ENCODE measurements at places on chromosomes 12 and 14. TPM values are rescaled to one million over a fixed set of nuclear protein-coding genes. Genes with fewer than 3 reads are reported as not detected.

Gene MFAP5
- not detected for total RNA-seq

Gene TAS2R8
- not detected for total RNA-seq

Gene KRT79
- total RNA-seq, result 0.12 TPM

Gene TAS2R46
- total RNA-seq, result 1.6 TPM

Gene LMO3
- not detected for total RNA-seq

Gene DCAF5
- 20.3 TPM for total RNA-seq

Gene RNASE3
- total RNA-seq, result not detected

Gene TSPAN19
- 0.35 TPM for total RNA-seq

Gene ARID2
- 11.7 TPM for total RNA-seq

Gene CRACR2A
- 6.7 TPM for total RNA-seq

Gene TCHP
- total RNA-seq, result 23.2 TPM

Gene JPH4
- total RNA-seq, result not detected

Gene SYNDIG1L
- not detected for total RNA-seq

Gene STON2
- total RNA-seq, result 3.4 TPM

Gene TAS2R19
- 6.9 TPM for total RNA-seq

Gene NKX2-1
- not detected for total RNA-seq

Gene UNC79
- under 0.01 TPM for total RNA-seq

Gene NUBPL
- total RNA-seq, result 13.1 TPM

Gene HELB
- 2.7 TPM for total RNA-seq

Gene DAD1
- 455 TPM for total RNA-seq

Gene SLC5A8
- not detected for total RNA-seq

Gene RIPK3
- 2.6 TPM for total RNA-seq

Gene PLEK2
- total RNA-seq, result 13.8 TPM

Gene PDE3A
- 9.9 TPM for total RNA-seq

Gene ALKBH2
- 12.1 TPM for total RNA-seq

Gene CCDC197
- total RNA-seq, result not detected

Gene MMP19
- total RNA-seq, result 0.99 TPM

Gene TAS2R30
- 0.73 TPM for total RNA-seq

Gene NRXN3
- total RNA-seq, result 0.92 TPM

Gene SLC22A17
- total RNA-seq, result 7.3 TPM

Gene TAS2R7
- total RNA-seq, result not detected

Gene DNAJC22
- 0.48 TPM for total RNA-seq

Gene OR6C74
- total RNA-seq, result not detected

Gene KLRC2
- total RNA-seq, result not detected

Gene IQSEC3
- 0.18 TPM for total RNA-seq
